ENCODE measurements at places on chromosomes 1 and 21.

DNA sequence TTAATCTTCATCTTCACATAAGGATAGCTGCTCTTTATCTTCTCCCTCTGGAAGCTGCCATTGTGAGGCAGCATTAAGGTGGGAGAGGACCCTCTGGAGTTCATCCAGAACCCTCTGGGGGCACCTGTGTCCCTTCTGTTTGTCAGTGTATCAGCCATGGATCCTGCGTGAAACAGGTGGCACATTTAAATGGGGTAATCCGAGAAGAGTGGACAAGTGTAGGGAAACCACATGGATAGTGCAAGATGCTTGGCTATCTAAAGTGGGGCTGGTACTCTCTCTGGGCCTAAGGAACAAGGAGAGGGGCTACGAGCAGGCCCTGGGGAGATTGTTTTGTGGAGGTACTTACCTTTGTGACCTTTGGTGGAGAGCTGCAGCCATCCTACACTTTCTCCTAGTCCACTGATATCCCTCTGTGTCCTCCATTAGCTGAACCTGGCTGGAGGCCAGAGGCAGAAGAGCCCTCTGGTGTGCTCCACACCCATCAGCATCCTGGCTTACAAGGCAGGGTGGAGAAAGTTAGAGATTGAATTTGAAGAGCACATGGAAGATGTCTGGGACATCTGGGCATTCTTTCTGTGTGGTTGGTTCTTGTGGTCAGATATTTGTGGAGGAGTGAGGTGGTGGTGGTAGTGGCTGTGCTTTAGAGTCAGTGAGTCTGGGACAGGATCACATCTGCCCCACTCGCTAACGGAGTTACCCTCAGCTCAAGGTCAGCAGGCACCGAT is 117.7 kb downstream of the FGGY start:
- DNase-seq: no peak

DNA sequence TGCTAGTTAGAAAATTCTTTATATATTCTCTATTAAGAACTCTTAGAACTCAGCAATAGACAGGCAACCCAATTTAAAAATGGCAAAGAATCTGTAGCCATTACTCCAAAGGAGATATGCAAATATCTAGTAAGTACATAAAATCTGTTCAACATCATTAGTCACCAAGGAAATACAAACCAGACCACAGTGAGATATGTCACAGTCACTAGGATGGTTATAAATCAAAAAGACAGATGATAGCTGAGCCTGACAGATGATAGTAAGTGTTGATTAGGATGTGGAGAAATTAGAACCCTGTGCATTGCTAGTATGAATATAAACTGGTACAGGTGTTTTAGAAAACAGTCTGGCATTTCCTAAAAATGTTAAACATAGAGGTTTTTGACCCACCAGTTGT is 26.6 kb downstream of the SRSF11 start:
- DNase-seq: no peak

GRCh38 chr1:207298636-207299398 is 22.7 kb upstream of the CD55 start:
- DNase-seq: no peak

GRCh38 chr1:200143347-200143746 is 115.8 kb downstream of the NR5A2 start:
- no peak for DNase-seq

All from stimulated activated CD4-positive, alpha-beta T cell treated with anti-CD3 and anti-CD28 coated beads, Interleukin-2, amount 100 ng/mL, for 24 hours (primary cell).